Panc1 (cell line): ENCODE measurements at places on chromosomes 11 and 22.

GRCh38 chr11:3905080-3905953 lies 49.9 kb downstream of the STIM1 start:
- no peak for DNase-seq

DNA sequence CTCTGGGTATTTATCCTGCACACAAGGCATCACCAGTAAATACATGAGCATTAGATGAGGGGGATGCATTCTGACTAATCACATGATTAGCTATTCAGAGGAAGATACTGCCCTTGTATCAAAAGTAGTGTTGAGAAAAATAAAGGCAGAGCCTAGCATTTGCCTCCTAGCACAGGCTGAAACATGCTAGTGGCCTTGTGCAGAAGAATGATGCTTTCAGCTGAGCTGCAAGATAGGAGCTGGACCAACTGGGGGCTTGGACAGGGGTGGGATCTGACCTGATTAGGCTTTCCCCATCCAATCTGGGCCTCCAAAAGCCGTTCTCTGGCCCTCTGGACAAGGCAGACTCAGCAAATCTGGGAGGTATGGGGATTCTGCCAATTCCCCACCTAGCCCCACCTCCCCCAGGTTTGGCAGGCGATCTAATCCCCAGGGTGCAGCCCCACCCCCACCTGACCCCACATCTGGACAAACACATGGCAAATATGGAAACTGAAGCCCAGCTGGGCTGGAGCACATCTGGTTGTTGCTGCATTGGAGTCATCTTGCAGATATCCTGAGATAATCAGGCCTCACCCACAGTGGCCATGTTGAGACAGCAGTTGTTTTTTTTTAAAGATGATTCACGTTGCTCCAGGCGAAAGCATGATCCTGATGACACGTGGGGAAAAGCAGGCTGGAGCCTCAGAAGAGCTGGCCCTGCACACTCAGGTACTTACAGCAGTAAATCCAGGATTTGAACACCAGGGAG lies 4.4 kb upstream of the MISFA start:
- DNase-seq, result no peak

GRCh38 chr22:31987218-31987617 lies 42.9 kb downstream of the YWHAH start:
- DNase-seq, result no peak

GRCh38 chr22:41308054-41308453 lies 6.7 kb downstream of the ZC3H7B start:
- no peak for DNase-seq

DNA sequence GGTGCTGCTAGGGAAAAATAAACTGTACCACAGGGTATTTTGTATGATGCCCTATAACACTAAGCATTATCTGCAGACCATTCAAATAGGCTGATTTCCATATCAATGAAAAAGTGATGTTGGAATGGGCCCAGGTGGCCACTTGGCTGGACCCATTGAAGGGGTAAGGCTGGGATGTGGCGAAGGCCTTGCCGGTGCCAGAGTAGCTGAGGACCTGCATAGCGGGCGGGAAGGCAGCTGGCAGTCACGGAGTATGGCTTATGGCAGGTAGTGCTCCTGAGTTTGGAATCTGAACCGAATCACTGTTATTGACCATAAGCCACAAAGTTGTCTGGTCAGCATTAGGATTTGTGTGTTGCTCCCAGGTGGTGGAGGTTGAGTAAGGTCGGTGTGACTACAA lies 131.0 kb downstream of the MICAL2 start:
- DNase-seq, result no peak

DNA sequence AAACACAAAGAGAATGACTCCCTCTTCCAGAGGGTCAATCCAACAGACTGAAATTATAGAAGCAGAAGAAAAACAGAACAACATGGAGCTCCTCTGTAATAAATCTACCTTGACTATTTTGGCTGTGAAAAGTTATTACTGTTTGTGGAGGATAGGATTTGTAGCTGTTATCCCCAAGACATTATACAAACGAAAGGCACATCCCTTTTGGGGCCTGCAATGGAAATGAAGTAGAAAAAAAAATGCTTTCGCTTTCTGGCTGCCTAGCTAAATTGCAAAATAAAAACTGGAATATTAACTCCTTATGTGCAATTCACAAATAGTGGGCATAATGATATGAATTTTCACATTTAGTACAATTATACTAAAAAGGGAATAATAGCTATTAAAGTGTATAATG lies 123.8 kb upstream of the CCDC179 start:
- DNase-seq, result no peak

- DNase-seq, result peak; percentile 8
These were observed 13.2 kb upstream of the OR4C12 start for GRCh38 chr11:49995565-49995964.

DNA sequence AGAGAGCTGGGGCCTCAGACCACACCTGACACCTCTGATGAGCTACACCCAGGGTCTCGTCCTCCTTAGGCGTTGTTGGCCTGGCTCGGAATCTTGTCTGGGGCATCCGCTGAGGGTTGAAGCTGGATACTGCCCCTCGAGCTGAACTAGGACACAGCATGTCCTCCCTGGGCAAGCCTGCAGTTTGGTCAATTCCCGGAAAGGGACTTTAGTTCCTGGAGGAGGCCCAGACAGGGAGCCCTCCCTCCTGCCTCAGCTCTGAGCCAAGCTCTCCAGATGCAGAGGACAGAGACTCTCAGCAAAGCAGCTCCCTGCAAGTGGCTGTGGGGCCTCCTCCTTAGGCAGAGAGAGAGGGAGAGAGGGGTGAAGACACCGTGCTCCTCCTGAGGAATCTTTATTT lies 4.9 kb downstream of the APOL3 start:
- no peak for DNase-seq

DNA sequence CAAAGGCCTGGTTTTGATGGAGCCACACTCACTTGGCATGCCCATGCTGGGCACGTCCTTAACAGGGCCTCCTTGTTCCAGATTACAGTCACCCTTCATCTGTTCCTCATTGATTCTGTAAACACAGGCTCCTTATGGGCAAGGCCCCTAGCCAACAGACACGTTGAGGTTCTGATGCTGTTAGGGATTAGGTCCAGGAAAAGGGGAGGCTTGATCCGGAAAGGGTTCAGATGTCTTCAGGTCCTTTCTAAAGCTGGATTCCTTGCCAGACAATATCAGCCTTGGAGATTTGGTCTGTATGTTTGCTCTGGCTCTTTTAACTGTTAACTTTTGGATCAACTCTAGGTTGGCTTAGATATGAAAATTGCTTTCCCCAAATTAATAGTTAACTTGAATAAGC lies 46.9 kb upstream of the PRSS23 start:
- no peak for DNase-seq

GRCh38 chr11:2559527-2560311 lies 114.9 kb downstream of the KCNQ1 start:
- no peak for DNase-seq

GRCh38 chr22:27099946-27100722 lies 442.7 kb downstream of the MIAT start:
- no peak for DNase-seq

GRCh38 chr11:19713196-19714021 lies 772 bp downstream of the NAV2 start:
- DNase-seq, result no peak

GRCh38 chr11:57072640-57073039 lies 83.9 kb downstream of the OR5AK2 start:
- peak; percentile 70 for DNase-seq

DNA sequence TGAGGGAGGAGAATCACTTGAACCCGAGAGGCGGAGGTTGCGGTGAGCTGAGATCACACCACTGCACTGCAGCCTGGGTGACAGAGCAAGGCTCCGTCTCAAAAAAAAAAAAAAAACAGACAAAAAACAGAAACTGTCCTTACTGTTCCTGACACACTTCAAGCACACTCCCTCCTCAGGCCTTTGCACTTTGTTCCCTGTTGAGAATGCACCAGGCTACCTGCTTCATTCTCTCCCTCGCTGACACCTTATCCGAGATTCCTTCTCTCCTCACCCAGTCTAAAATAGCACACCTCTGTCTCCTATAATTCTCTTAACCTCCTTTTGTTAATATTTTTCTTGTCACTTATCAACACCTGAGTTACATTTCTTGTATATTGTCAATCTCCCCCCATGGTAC lies 32.3 kb upstream of the TECTA start:
- DNase-seq, result no peak

- no peak for DNase-seq
These were observed 173.7 kb downstream of the MAML2 start for GRCh38 chr11:96169250-96169649.

GRCh38 chr22:37295213-37295886 lies 13.0 kb downstream of the CYTH4 start:
- DNase-seq, result no peak

DNA sequence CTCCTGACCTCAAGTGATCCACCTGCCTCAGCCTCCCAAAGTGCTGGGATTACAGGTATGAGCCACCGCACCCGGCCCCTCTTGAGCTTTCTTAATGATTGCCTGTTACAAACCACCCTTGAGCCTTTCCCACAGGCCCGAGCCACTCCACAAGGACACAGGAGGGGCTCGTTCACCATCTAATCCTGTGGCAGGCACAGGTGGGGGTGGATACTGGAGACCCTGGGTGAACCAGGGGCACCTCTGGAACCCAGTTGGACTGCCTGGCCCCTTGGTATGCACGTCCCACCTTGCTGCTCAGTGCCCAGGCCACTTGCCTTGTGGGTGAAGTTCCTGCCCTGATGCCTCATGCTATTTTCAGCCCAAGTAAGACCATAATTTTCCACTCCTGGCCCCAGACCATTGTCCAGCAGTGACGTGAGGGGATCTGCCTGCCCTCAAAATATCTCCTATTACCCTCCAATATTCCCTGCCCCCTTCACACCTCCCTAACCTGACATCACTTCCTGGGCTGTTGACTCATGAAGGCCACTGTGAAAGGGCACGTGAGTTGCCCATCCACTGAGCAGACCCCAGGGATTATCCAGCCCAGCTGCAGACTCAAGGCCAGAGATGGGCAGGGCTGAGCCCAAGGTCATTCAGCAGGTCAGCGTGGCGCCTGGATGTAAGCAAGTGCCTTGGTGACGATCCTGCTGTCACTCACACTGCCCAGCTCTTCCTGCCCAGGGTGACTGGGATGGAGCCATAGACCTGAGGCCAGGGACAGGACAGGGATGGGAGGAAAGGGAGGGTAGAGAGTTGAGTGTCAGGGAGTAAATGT lies 19.6 kb downstream of the P2RY2 start:
- no peak for DNase-seq

DNA sequence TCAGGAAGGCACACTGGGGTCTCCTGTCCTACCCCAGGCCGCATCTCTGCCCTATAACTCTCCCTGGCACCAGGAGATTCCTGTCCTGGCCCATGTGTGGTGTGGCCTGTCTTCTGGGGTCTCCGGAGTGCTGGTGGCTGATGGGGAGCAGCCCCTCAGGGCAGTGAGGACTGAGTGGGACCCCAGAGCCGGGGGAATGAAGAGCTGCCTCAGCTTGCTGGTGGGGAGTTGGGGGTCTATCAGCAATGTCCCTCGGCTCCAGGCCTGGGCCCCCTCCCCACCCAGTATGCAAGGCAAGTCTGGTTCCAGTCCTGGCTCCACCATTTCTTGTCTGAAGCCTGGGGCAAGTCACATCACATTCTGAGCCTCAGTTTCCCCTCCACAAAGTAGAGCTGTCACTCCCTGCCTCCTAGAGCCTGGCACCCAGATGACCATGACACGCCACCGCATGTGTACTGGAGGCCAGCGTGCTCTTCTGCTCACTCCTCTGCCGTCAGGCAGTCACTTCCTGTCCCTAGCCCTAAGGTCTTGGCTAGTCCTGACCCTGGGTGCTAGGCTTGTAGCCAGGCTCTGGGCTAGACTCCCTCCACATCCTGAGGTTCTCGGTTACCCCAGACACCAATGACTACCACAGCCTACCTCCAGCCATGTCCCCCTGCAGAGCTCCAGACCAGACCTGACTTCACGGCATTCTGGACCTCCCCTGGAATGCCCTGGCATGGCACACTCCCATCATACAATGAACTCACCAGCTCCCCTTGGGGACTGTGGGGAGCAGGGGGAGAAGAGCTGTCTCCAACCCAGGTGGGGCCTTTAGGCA lies 12.8 kb downstream of the ARAP1 start:
- no peak for DNase-seq

DNA sequence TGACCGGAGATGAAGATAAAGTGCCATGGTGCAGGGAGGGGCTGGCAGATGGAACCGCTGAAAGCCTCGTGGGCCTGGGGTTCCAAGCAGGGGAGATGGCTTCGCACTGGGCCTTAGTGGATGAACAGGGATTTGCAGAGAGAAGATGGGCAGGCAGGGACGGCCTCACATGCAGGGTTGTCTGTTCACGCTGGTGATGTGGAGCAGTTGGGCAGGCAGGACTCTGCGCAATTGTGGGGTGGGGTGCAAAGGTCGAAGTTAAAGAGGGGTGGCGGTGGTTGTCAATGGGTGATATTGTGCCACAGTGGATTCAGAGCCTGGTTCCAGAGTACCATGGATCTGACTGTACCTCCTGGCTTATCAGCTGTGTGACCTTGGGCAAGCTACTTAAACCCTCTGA lies 7.9 kb downstream of the MB start:
- DNase-seq, result no peak

DNA sequence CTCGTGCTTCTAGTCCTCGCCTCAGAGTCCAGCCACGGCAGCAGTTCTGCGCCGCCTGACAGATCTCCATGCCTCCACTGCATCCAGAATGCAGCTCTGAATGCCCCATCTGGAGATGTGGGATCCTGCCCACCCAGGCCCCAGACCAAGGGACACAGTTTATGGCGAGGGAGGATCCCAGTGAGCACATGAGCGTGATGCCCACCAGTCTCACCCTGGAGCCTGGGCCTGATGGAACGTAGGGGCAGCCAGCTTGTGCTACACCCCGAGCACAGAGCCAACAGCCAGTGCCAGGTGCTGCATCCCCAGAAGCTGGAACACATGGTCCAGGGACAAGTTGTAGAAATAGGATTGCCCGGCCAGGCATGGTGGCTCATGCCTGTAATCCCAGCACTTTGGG lies 10.4 kb downstream of the IGLL1 start:
- DNase-seq, result no peak

GRCh38 chr22:31526270-31526669 lies 29.9 kb downstream of the SFI1 start:
- DNase-seq, result no peak
